Esophagus squamous epithelium (tissue), 5 donors: ENCODE measurements at places on chromosomes 1 and 21.

- H3K4me3 ChIP-seq, result peak overlapping the region; percentile 75
- H3K36me3 ChIP-seq, result peaks cover 21% of the 10 kb centered on the region
- peak overlapping the region; percentile 94 for H3K27ac ChIP-seq
- DNase-seq, result no peak
- peaks cover 21% of the 10 kb centered on the region for H3K4me1 ChIP-seq
- H3K27me3 ChIP-seq, result no peaks in the 10 kb centered on the region
Observed at GRCh38 chr1:88890791-88891317, 513 bp downstream of the GTF2B start.

- no peak overlapping the region for H3K4me3 ChIP-seq
- DNase-seq, result no peak
- no peaks in the 10 kb centered on the region for H3K4me1 ChIP-seq
- no peak overlapping the region for H3K27ac ChIP-seq
- H3K27me3 ChIP-seq, result no peaks in the 10 kb centered on the region
Observed at GRCh38 chr1:66175581-66175980, 358.4 kb upstream of the SGIP1 start.

DNA sequence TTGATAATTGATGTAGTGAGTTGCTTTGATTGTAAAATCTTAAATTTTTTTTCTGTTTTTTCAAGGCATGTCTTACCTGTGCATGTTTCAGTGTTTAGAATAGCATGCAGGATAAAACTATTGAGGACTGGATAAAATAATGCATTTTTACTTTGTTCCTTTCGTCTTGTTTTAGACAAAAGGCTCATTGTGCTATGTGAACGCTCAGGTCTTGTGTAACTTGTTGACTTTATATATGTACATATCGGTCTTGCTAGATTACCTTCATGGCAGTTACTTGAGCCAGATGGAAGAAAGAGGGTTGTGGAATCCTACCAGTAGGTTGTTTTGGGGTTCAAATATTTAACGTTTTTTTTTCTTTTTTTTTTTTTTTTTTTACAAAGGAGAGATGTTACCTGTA lies 7.0 kb downstream of the NFIA start:
- no peak overlapping the region for H3K4me3 ChIP-seq
- no peaks in the 10 kb centered on the region for H3K27me3 ChIP-seq
- H3K27ac ChIP-seq, result peak overlapping the region; percentile 90
- no peak for DNase-seq
- no peaks in the 10 kb centered on the region for H3K36me3 ChIP-seq

DNA sequence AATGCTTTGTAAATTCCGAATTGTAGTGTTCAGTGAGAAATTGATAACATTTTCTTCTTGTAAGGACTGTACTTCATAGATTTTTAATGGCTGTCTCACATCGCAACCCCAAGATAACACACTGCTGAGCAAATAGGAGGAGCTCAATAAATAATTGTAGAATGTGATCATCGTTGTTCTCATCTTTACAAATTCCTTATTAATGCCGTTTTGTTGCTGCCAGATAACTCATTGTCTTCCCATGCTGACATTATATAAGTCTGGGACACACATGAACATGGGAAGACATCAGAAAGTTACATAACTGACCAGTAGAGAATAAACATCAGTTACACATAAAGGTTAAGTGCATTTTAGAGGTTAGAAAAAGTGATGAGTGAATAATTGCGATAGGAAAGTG lies 46.4 kb upstream of the TSPAN2 start:
- no peak for DNase-seq
- H3K27me3 ChIP-seq, result no peaks in the 10 kb centered on the region
- no peak overlapping the region for H3K27ac ChIP-seq
- no peaks in the 10 kb centered on the region for H3K36me3 ChIP-seq
- H3K4me3 ChIP-seq, result no peak overlapping the region

DNA sequence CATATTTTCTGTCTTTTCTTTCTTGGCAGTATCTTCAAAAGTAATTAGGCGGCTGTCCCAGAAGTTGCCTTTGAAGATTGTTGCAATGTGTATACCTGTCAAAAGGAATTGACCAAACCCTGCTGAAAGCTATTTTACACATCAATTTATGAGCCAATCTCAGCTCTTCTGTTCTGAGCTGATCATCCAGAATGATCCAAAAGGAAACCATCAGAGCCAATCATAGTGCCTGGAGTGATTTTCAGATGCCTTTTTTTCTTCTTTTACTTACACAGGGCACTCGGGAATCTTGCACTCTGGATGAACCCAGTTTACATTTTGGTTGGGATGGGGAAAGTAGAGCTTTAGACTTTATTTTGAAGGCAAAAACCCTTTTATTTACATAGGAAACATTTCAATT lies 21.8 kb upstream of the APOBEC4 start:
- no peaks in the 10 kb centered on the region for H3K36me3 ChIP-seq
- H3K4me3 ChIP-seq, result no peak overlapping the region
- no peak for DNase-seq
- H3K4me1 ChIP-seq, result peaks cover 11% of the 10 kb centered on the region
- no peaks in the 10 kb centered on the region for H3K27me3 ChIP-seq

GRCh38 chr1:25500694-25501093 lies 42.7 kb upstream of the LDLRAP1 start:
- H3K27me3 ChIP-seq, result no peaks in the 10 kb centered on the region
- DNase-seq, result no peak
- H3K4me3 ChIP-seq, result no peak overlapping the region
- peaks cover 62% of the 10 kb centered on the region for H3K36me3 ChIP-seq

- DNase-seq, result no peak
- H3K27me3 ChIP-seq, result no peaks in the 10 kb centered on the region
- H3K27ac ChIP-seq, result no peak overlapping the region
Observed at GRCh38 chr1:205787287-205787916, 12.1 kb upstream of the RAB29 start.

DNA sequence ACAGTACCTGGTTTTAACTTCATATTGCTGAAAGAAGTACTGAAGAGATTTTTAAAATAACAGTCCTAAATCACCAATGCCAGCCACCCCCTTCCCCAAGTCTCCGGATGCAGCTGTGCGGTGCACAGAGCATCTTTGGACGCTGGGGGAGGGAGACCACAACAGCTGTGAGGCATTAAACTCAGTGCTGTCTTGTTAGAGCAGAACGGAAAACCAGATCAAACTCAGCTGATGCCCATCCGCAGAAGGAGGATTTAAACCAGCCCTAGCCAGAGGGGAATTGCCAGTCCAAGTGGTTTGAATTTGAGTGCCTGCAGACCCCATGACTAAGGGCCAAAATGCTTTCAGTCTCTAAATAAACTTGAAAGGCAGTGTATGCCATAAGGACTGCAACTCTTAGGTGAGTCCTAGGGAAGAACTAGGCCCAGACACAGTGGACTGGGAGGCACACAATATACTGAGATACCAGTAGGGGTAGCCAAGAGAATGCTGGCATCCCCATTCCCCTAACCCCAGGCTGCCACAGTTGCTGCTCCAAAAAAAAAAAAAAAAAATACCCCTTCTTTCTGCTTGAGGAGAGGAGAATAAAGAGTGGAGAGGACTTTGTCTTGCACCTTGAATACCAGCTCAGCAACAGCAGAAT lies 576.2 kb downstream of the NEGR1 start:
- no peaks in the 10 kb centered on the region for H3K4me1 ChIP-seq
- no peaks in the 10 kb centered on the region for H3K27me3 ChIP-seq
- no peaks in the 10 kb centered on the region for H3K36me3 ChIP-seq
- H3K4me3 ChIP-seq, result no peak overlapping the region

DNA sequence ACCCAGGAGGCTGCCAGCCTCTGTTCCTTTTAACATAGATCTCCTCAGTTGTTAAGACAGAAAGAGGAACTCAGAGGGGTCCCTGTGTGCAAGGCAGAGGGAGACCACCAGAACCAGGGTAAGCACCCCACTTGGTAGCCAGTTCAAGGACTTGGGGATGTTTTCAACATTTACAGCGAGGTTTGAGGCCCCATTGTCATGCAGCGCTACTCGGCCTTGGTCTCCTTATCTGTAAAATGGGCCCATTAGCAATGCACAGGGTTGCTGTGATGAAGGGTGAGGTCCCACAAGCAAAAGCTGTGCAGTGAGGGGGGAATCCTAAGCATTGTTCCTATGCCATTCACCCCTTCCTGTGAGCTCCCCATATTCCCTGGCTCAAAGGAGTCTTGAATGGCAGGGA lies 4.2 kb downstream of the SIM2 start:
- peaks cover 17% of the 10 kb centered on the region for H3K27me3 ChIP-seq
- H3K36me3 ChIP-seq, result no peaks in the 10 kb centered on the region
- peaks cover 96% of the 10 kb centered on the region for H3K4me1 ChIP-seq
- no peak for DNase-seq
- H3K4me3 ChIP-seq, result peak overlapping the region; percentile 31
- peak overlapping the region; percentile 96 for H3K27ac ChIP-seq

- H3K27me3 ChIP-seq, result no peaks in the 10 kb centered on the region
- no peak overlapping the region for H3K27ac ChIP-seq
- DNase-seq, result no peak
- H3K36me3 ChIP-seq, result no peaks in the 10 kb centered on the region
- H3K4me1 ChIP-seq, result peaks cover 70% of the 10 kb centered on the region
- no peak overlapping the region for H3K4me3 ChIP-seq
Observed at GRCh38 chr1:23478896-23479665, 4.9 kb downstream of the ASAP3 start.

GRCh38 chr1:78038071-78038470 lies 7.7 kb upstream of the GIPC2 start:
- H3K27ac ChIP-seq, result no peak overlapping the region
- peaks cover 4% of the 10 kb centered on the region for H3K4me1 ChIP-seq
- H3K4me3 ChIP-seq, result no peak overlapping the region
- no peaks in the 10 kb centered on the region for H3K36me3 ChIP-seq
- no peaks in the 10 kb centered on the region for H3K27me3 ChIP-seq

DNA sequence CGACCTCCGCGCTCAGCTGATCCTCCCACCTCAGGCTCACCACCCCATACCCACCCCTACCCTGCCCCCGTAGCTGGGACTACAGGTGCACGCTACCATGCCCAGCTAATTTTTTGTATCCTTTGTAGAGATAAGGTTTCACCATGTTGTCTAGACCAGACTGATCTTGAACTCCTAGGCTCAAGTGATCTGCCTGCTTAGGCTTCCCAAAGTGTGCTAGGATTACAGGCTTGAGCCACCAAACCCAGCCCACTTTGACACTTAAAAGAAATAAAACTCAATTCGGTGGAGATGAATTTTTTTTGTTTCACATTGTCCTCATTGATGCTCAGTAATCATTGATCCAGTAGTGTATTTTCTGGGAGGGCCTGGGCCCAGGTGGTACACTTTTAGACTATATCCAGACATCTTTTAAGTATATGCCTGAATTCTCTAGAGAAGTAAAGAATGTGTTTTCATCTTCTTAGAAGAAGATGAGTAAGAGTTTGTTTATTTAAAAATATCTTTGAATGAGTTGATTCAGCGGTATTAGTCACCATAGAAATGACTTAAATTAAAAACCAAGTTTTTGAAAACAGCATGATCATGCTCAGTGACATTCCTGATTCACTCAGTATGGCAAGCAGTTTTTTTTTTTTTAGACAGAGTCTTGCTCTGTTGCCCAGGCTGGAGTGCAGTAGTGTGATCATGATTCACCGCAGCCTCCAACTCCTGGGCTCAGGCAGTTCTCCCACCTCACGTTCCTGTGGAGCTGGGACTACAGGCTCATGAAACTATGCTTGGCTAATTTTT lies 57.8 kb downstream of the EPB41 start:
- no peaks in the 10 kb centered on the region for H3K4me1 ChIP-seq
- H3K4me3 ChIP-seq, result no peak overlapping the region
- no peaks in the 10 kb centered on the region for H3K36me3 ChIP-seq

- no peak overlapping the region for H3K27ac ChIP-seq
- no peaks in the 10 kb centered on the region for H3K36me3 ChIP-seq
- H3K4me1 ChIP-seq, result peaks cover 21% of the 10 kb centered on the region
- H3K27me3 ChIP-seq, result no peaks in the 10 kb centered on the region
- DNase-seq, result no peak
- no peak overlapping the region for H3K4me3 ChIP-seq
Observed at GRCh38 chr1:25439287-25439686, 8.6 kb downstream of the MACO1 start.

GRCh38 chr1:195789321-195789720 lies 818.9 kb downstream of the KCNT2 start:
- H3K36me3 ChIP-seq, result no peaks in the 10 kb centered on the region
- H3K27ac ChIP-seq, result no peak overlapping the region

DNA sequence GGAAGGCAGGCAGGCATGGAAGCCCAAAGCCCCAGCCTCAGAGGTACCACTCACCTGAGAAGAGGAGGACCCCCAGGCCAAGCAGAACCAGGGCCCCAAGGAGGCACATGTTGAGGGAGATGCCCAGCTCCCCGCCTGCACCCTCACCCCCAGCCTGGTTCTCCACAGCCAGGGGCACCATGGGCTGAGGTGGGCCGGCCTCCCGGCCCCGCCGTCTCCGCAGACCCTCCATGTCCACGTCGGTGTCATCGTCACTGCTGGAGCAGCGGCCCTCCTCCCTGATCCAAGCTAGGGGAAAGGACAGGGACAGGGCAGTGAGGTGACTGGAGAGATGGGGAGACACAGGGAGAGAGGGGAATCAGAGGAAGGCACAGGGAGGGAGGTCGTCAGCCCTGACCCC lies 7.8 kb downstream of the PBXIP1 start:
- no peak overlapping the region for H3K27ac ChIP-seq
- H3K27me3 ChIP-seq, result no peaks in the 10 kb centered on the region
- H3K4me3 ChIP-seq, result no peak overlapping the region
- H3K4me1 ChIP-seq, result peaks cover 14% of the 10 kb centered on the region

GRCh38 chr1:188249811-188250210 lies 1421.1 kb downstream of the PLA2G4A start:
- no peaks in the 10 kb centered on the region for H3K4me1 ChIP-seq
- DNase-seq, result no peak
- no peaks in the 10 kb centered on the region for H3K36me3 ChIP-seq
- no peak overlapping the region for H3K27ac ChIP-seq

GRCh38 chr1:33500547-33500946 lies 28.1 kb downstream of the ZSCAN20 start:
- H3K36me3 ChIP-seq, result peaks cover 17% of the 10 kb centered on the region
- H3K27me3 ChIP-seq, result no peaks in the 10 kb centered on the region

DNA sequence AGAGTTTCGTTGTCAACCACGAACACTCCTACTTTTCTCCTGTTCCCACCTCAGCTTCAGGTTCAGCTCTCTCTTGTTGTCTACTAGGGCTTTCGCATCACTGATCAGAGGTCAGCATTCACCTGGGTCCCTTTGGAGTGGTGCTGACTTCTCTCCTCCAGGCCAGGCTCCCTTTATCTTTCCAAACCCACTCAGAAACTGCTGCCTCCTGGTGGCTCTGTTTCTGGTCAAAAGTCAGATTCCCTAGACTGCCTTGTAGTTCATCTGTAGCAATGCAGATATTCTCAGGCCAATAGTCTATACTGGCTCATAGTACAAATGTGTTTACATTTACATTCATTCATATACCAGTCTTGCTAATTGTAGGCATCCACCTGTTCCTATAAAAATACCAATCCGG lies 6.4 kb upstream of the ERI3 start:
- no peak overlapping the region for H3K27ac ChIP-seq
- peaks cover 9% of the 10 kb centered on the region for H3K27me3 ChIP-seq
- H3K36me3 ChIP-seq, result no peaks in the 10 kb centered on the region
- H3K4me1 ChIP-seq, result no peaks in the 10 kb centered on the region

- no peak for DNase-seq
- no peaks in the 10 kb centered on the region for H3K4me1 ChIP-seq
- H3K27me3 ChIP-seq, result no peaks in the 10 kb centered on the region
- no peak overlapping the region for H3K27ac ChIP-seq
- H3K4me3 ChIP-seq, result no peak overlapping the region
Observed at GRCh38 chr1:7566417-7567375, 204.4 kb upstream of the VAMP3 start.

- no peaks in the 10 kb centered on the region for H3K27me3 ChIP-seq
- H3K4me1 ChIP-seq, result no peaks in the 10 kb centered on the region
- H3K4me3 ChIP-seq, result no peak overlapping the region
- no peak overlapping the region for H3K27ac ChIP-seq
- no peaks in the 10 kb centered on the region for H3K36me3 ChIP-seq
- no peak for DNase-seq
Observed at GRCh38 chr21:28104346-28104745, 888.3 kb downstream of the LTN1 start.

GRCh38 chr1:237677979-237678378 lies 212.7 kb downstream of the ZP4 start:
- H3K27ac ChIP-seq, result no peak overlapping the region
- no peaks in the 10 kb centered on the region for H3K27me3 ChIP-seq
- no peaks in the 10 kb centered on the region for H3K4me1 ChIP-seq
- no peak overlapping the region for H3K4me3 ChIP-seq
- no peaks in the 10 kb centered on the region for H3K36me3 ChIP-seq
